Sigmoid colon (tissue), 7 donors: ENCODE measurements at places on chromosomes 6 and 20. TPM values are rescaled to one million over a fixed set of nuclear protein-coding genes. Genes with fewer than 3 reads are reported as not detected.
A peak's percentile ranks its signal among the peaks of the same experiment; 100 is the strongest.

- H3K27ac ChIP-seq = no peak overlapping the region
- peaks cover 50% of the 10 kb centered on the region for H3K27me3 ChIP-seq
- no peak for DNase-seq
- no peaks in the 10 kb centered on the region for H3K4me1 ChIP-seq
- H3K36me3 ChIP-seq = no peaks in the 10 kb centered on the region
Observed at GRCh38 chr20:63463400-63464288, 8.8 kb downstream of the KCNQ2 start.

DNA sequence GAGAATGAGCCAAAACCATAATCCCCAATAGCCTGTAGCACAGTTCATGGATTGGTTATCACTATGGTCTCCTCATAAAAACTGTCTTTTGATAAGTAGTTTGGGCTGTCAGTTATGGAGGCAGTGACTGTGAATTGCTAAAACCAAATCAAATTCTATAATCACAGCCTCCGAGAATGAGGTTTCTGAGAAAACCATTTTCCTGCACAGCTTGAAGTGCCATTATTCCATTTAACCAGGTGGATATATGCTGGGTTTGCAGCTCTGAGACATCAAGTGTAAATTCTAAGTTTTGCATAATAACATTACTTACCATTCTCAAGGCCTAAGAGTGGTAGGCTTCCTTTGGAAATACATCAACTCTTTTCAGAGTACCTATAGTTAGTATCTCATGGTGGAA is 485.4 kb downstream of the FRK start:
- H3K36me3 ChIP-seq = no peaks in the 10 kb centered on the region
- no peak overlapping the region for H3K27ac ChIP-seq
- no peak for DNase-seq
- H3K27me3 ChIP-seq = no peaks in the 10 kb centered on the region

DNA sequence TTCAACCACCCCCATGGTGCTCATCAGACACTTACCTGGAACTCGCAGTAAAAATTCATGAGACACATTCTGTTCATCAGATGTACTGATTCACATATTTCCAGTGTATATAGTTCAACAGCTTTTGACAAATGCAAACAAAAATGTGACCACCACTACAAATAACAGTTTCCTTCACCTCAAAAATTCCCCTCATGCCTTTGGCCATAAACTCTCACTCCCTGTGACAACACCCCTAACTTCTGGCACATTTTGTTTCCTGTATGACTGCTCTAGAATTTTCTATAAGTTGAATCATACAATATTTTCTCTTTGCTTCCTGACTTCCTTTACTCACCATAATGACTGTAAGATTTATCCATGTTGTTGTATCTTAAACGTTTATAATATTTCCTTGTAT is 63.7 kb downstream of the C6orf118 start:
- no peak for DNase-seq
- H3K36me3 ChIP-seq = no peaks in the 10 kb centered on the region
- no peak overlapping the region for H3K27ac ChIP-seq

- no peaks in the 10 kb centered on the region for H3K4me1 ChIP-seq
- no peaks in the 10 kb centered on the region for H3K36me3 ChIP-seq
- H3K4me3 ChIP-seq = no peak overlapping the region
- DNase-seq = no peak
- H3K27me3 ChIP-seq = peaks cover 90% of the 10 kb centered on the region
Observed at GRCh38 chr6:392441-393390, 1.2 kb downstream of the IRF4 start.

GRCh38 chr6:130033949-130034348 is 15.6 kb downstream of the L3MBTL3 start:
- no peak for DNase-seq
- H3K36me3 ChIP-seq = no peaks in the 10 kb centered on the region
- H3K4me3 ChIP-seq = no peak overlapping the region
- H3K27me3 ChIP-seq = no peaks in the 10 kb centered on the region

GRCh38 chr6:157428427-157429202 is 47.6 kb downstream of the ZDHHC14 start:
- DNase-seq = no peak
- H3K27me3 ChIP-seq = no peaks in the 10 kb centered on the region
- H3K27ac ChIP-seq = no peak overlapping the region
- no peaks in the 10 kb centered on the region for H3K4me1 ChIP-seq

DNA sequence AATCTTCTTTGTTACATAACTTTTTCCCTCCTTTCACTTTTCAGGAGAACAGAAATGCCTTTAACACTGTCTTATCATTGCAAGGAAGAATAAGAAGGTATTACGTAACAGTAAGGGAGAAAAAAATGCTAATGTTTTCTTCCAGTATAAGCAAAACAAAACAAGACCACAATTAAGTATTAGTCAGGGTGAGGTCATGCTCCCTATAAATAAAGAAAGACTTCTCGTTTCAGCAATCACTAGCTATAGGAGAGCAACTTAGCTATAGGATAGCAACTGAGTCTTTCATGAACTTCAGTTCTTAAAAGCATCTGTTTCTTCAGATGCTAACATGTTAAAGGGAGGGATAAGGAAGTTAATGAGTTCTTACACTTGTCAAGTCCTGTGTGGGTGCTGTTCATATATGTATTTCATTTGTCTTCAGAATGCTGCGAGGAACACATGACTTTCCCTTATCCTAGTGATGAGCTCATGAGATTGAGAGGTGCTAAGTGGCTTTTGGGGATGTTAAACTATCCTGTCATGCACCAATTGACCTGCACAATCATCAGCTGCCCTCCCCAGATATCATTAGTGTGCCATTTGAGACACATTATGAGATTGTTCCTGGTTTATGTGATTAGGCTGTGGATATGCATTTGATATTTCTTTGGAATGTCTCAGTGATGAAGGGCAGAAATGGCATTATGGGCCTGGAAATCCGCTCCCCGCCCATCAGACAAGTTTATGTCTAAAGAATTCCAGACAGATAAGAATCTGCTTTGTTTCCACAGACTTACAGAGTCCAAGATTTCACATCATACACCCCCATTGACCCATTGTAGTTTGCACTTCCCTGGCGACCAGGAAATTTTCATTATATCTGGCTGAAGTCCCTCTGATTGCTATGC is 37.5 kb downstream of the LAMA4 start:
- no peak for DNase-seq
- H3K36me3 ChIP-seq = peaks cover 28% of the 10 kb centered on the region
- peak overlapping the region; percentile 79 for H3K27ac ChIP-seq

- H3K36me3 ChIP-seq = no peaks in the 10 kb centered on the region
- no peaks in the 10 kb centered on the region for H3K27me3 ChIP-seq
- H3K27ac ChIP-seq = no peak overlapping the region
- H3K4me3 ChIP-seq = no peak overlapping the region
- no peaks in the 10 kb centered on the region for H3K4me1 ChIP-seq
Observed at GRCh38 chr6:2651961-2652360, 98.8 kb downstream of the MYLK4 start.

GRCh38 chr20:53495398-53496092 is 98.1 kb downstream of the ZNF217 start:
- H3K4me3 ChIP-seq = no peak overlapping the region
- H3K4me1 ChIP-seq = no peaks in the 10 kb centered on the region
- no peak for DNase-seq
- H3K27me3 ChIP-seq = no peaks in the 10 kb centered on the region
- no peaks in the 10 kb centered on the region for H3K36me3 ChIP-seq

DNA sequence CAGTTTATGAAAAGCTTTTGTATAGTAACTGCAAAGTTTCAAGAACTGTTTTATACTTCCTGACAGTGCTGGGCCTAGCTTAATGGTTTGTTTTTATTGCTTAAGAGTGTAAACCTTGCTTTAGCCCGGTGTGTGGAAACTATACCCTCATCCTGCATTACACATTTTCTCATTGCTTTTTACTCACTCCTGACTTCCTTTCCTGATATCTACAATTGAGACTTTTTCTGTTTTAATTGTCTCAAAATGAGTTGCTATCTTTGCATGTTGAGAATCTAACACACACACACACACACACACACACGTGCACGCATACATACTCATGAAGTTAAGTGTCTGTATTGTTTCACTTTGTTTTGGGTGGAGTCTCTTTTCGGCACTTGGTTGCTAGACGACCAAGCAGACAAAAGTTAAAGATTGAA is 16.7 kb downstream of the BMP2 start:
- no peak for DNase-seq
- no peak overlapping the region for H3K4me3 ChIP-seq
- H3K4me1 ChIP-seq = peaks cover 4% of the 10 kb centered on the region
- no peaks in the 10 kb centered on the region for H3K36me3 ChIP-seq

Gene ADGRB3
- 9.4 TPM for total RNA-seq

Gene TCF15
- not detected for total RNA-seq

Gene C20orf144
- not detected for total RNA-seq

Gene BMP7
- 5.4 TPM for total RNA-seq
